ENCODE measurements at places on chromosomes 13 and 19.

DNA sequence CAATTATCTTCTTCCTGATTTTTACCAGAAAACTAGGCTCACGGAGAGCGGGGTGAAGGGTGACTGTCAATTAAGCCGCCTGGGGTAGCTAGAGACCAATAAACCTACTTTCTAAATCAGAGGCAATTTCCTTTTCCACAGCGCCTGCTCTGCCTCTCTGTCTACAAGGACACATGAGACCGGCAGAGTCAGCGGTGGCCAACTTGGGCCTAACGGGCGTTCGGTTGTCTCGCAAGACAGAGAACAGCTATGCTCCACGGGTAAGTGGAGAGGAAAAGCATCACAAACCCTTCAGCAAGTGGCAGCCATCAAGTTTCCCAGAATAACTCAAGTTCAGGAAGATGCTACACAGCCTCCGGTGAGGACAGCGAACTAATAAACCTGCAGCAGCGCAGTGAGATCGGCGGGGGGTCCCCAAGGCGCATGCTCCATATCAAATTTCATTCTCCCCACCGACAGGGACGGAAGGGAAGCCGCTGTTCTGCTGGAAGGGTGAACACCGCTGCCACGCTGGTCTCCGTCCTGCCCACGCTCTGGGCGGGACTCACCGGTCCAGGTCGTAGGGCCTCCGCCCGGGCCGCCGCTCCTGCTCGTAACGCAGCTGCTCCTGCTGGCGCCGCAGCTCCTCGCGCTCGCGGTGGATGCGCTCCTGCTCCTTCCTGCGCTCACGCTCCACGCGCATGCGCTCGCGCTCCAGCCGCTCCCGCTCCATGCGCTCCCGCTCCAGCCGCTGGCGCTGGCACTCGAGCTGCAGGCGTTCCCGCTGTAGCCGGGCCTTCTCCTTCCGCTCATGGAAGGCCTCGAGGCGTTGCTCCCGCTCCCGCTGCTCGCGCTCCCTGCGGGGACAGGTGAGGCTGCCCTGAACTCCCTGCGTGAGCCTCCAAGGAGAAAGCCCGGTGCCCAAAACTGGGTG is 25.8 kb upstream of the TINCR start:
- no peak for DNase-seq

GRCh38 chr19:47613165-47614020 is 4.5 kb downstream of the BICRA start:
- DNase-seq = peak; percentile 27

- DNase-seq = no peak
These were observed 16.9 kb upstream of the CD22 start for GRCh38 chr19:35311901-35312665.

- DNase-seq = no peak
These were observed 728.3 kb upstream of the SLC10A2 start for GRCh38 chr13:103794526-103794925.

- DNase-seq = no peak
These were observed 732 bp upstream of the DCLK1 start for GRCh38 chr13:36131931-36132297.

GRCh38 chr19:34145741-34146202 is 26.5 kb upstream of the LSM14A start:
- peak; percentile 56 for DNase-seq

- peak; percentile 5 for DNase-seq
These were observed 142.3 kb upstream of the EDNRB start for GRCh38 chr13:78060966-78061365.

DNA sequence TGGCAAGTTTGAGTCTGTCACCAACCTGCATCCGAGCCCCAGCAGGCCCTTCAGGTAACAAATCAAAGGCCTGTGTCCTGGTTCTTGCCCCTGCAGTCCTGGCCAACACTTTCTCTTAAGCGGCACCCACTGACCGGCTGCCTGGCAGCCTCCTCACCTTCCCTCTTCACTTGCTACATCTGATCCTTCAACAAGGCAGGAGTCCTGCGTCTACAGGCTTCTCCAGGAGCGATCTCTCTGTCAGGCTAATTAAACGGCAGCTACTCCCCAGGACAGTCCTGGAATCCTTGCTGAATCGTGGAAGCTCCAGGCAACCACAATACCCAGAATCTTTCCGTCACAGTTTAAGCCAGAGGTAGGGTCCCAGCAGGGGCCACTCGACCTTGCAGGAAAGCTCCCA is 41.1 kb upstream of the GAS6 start:
- DNase-seq = no peak

DNA sequence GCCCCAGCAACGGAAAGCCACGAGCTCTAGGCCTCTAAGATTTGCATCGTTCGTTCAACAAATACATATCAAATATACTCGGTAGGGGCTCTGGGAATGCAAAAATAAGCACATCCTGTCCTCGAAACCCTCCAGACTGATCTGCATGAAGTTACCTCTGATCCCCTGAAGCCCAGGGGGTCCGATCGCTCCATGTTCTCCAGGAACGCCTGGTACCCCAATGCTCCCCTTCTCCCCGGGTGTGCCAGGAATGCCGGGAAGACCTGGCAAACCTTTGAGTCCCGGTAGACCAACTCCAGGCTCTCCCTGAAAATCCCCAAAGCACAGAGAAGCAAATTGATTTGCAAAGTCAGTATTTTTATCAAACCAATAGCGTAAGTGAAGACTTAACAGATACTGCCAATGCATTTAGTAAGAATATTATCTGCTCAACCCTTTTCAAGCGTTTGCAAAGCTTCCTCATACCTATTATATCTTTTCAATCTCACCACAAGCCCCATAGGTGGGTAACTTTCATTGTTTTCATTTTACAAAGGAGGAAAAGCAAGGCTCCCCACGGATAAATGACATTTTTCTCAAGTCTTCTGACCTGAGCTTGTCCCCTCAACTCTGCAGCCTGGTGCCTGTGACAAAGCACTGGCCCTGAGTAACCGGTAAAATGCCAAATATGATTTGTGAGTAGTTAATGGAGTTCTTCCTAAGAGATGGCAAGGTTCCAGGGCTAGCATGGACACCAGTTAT is 127.7 kb downstream of the COL4A1 start:
- DNase-seq = no peak

DNA sequence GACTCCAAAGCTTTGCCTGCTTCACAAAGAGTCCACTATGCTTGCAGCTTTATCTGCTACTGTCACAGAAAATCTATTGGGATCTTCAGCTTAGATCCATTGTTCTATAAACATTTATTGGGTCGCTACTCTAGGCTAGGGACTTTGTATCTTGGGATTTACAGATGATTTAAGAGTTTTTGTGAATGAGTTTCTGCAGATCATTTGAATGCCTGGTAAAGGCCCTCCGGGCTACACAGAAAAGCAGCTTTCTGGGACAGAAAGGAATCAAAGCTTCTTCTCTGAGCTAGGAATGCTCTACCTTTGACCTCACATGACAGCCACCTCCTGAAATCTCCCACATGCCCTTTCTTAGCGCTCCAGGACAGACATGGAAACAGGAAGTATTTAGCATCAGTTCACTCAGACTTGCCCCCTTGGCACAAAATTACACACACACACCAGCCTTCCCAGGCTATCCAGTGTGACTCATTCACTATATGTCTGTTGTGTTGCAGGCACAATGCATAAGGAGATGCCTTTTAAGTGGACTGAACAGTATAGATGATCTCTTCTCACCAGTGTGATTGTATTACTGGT is 492.4 kb downstream of the DACH1 start:
- DNase-seq = no peak

DNA sequence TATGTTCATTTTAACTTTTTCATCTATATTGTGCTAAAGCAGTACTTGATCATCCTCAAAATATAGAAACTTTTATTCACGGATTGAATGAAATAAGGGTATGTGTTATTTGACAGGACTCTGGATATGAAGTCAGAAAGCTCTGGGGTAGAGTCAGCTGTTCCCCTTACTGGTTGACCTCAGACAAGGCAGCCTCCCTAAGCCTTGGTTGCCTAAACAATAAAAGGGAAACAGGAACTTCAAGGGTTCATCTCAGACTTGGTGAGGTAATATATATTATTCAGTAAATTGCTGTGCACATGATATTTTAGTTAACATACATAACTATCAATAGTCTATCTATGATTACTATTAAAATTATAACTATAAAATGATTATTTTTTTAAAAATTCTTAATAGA is 13.6 kb downstream of the POLR1D start:
- DNase-seq = no peak

- no peak for DNase-seq
These were observed 134.9 kb downstream of the RAP2A start for GRCh38 chr13:97568850-97569249.

- DNase-seq = no peak
These were observed 110.8 kb upstream of the POSTN start for GRCh38 chr13:37709318-37709717.

DNA sequence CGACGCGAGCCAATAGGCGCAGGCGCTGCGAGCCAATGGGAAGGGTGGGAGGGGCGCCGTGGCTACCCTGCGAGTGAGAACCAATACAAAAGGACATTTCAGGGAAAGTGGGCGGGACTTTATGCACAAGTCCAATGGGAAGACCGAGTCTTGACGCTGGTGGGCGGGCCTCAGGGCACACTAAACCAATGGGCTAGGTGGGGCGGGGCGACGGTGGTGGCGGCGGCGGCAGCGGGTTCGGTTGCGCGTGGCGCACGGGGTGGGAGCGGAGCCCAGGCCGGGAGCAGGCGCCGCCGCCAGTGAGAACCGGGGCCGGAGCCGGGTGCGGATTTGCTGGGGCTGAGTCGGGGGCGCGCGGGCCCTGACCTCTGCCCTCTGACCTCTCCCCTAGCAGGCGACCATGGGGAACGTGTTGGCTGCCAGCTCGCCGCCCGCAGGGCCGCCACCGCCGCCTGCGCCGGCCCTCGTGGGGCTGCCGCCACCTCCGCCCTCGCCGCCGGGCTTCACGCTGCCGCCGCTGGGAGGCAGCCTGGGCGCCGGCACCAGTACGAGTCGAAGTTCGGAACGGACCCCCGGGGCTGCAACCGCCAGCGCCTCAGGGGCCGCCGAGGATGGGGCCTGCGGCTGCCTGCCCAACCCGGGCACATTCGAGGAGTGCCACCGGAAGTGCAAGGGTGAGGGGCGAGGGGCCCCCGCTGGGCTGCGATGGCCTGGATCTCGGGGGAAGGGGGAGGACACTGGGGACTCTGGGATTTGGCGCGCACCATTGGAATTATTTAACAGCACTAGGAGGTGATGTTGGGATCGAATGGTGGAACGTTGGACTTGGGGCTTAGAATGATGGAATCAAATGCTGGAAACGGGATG is at the start of gene TOMM40:
TOMM40 (plus strand) TSS at position 239 of the 867 bp plus-strand sequence; CDS start at position 401, 162 bp downstream.
- DNase-seq = no peak

DNA sequence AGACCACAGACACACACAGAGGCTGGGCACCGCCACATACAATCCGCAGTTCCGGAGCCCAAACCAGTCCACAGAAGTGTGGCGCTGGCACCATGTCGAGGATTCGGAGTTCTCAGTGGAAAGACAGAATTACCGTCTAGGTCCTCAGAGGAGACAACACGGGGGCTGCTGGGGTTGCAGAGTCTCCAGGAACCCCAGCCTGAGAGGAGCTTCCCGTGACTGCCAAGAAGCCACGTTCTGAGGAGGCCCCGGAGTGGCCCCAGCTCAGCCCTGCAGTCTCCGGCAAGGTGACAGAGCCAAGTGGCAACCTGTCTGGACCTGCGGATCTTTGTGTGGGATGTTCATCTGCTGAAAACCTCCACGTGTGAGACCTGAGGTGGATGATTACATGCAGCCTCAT is 7.3 kb upstream of the ADPRHL1 start:
- DNase-seq = no peak

GRCh38 chr19:45827459-45828093 is 12.5 kb upstream of the RSPH6A start:
- no peak for DNase-seq

- DNase-seq = no peak
These were observed 6.7 kb downstream of the GRIN2D start for GRCh38 chr19:48400018-48400742.

- DNase-seq = no peak
These were observed 3.6 kb downstream of the C2CD4C start for GRCh38 chr19:405121-405965.

GRCh38 chr13:80921541-80921940 is 580.6 kb upstream of the SPRY2 start:
- no peak for DNase-seq

GRCh38 chr19:29842471-29843179 is 30.8 kb downstream of the CCNE1 start:
- no peak for DNase-seq

DNA sequence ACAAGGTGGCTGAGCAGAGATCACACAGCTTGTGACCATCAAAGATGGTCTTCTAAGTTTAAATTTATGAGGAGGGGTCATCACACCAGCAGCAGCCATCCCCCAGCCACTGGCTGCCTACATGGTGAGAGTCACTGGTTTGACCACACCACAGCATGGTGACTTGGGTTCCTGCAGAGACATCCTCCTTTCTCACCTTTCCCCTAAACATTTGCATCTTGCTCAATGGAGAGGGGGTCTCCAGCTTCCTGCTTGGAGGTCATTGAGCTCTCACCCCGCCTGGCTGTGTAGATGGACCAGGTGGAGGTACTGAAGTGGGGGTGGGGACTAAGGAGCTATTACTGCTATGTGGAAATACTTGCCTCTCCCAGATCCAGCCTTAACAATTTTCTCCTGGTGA is 247.6 kb upstream of the ARGLU1 start:
- no peak for DNase-seq

- DNase-seq = no peak
These were observed 75.6 kb upstream of the ZNF507 start for GRCh38 chr19:32269831-32270230.

DNA sequence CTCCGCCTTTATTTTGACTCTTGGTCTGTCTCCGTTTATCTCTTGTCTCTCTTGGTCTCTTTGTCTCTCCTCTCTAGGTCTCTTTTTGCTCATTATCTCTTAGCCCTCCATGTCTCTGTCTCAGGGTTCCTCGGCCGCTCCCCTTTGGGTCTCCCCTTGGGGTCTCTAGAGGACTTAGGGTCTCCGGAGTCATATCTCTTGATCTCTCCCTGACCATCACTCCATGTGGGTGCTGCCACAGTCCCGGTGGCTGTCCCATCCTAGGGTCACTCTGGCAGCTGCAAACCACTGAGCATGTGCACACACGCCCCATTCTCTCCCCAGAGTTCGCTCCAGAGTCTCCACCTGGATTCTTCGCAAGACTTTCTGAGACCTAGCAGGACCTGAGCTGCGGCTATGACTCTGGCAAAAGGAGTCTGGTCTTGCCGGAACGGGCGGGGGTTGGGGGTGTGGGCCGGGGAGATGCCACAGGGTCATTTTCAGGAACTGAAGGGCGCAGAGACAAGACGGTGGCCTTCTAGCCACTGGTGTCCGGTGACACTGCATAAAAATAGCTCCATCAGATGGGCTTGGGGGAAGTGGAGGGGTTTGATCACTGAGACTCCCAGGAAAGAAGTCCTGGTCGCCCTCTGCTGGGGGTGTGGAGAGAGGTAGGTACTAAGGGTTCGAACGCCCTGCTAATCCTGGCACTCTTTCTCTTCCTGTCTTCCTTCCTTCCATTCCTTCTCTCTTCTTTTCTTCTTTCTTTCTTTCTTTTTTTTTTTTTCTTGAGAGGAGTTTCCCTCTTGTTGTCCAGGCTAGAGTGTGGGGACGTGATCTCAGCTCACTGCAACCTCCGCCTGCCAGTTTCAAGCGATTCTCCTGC is 1.2 kb upstream of the KCNA7 start:
- no peak for DNase-seq

GRCh38 chr13:42148538-42148937 is 100.1 kb downstream of the DGKH start:
- DNase-seq = no peak

- DNase-seq = no peak
These were observed 275.4 kb downstream of the DNAJC15 start for GRCh38 chr13:43298816-43299215.

Data from midbrain (tissue), 1 donor.